ENCODE measurements at places on chromosomes 11 and 22.

GRCh38 chr22:40922484-40923303 is 28.5 kb upstream of the RBX1 start:
- H3K4me1 ChIP-seq, result no peaks in the 10 kb centered on the region
- H3K4me3 ChIP-seq, result no peak overlapping the region
- H3K27ac ChIP-seq, result no peak overlapping the region
- H3K36me3 ChIP-seq, result peaks cover 82% of the 10 kb centered on the region

DNA sequence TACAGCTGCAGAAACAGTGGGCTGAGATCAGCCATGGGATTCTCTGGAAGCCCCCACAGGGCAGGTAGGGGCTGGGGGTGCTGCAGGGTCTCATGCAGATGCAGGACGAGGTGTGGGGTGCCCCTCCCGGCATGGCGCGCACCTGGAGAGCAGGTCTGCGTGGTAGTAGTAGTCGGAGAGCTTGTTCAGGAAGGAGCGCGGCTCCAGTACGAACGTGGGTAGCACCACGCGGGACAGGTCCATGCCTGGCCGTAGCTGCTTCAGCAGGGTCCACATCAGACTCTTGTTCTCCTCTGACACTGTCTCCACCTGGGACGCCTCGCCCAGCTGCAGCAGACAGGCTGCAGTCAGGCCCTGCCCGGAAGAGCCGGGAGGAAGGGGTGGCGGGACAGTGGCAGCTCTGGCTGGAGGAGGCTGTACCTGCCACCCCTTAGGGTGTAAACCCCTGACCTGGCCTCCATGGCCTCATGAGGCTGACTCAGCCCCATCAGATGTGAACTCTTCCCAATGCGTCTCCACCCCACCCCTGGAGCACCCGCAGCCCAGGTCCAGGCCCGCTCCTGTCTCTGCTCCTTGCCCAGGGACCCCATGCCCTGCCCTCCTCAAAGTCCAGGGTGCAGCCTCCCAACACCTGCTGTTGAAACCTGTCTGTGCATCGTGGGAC is 47.0 kb upstream of the CARS1 start:
- H3K27me3 ChIP-seq, result no peaks in the 10 kb centered on the region
- no peak overlapping the region for H3K4me3 ChIP-seq
- no peaks in the 10 kb centered on the region for H3K4me1 ChIP-seq
- DNase-seq, result no peak

- H3K4me3 ChIP-seq, result no peak overlapping the region
- no peak for DNase-seq
- peaks cover 4% of the 10 kb centered on the region for H3K27me3 ChIP-seq
- H3K27ac ChIP-seq, result no peak overlapping the region
- H3K36me3 ChIP-seq, result no peaks in the 10 kb centered on the region
Observed at GRCh38 chr11:2426826-2427521, 17.3 kb downstream of the TRPM5 start.

DNA sequence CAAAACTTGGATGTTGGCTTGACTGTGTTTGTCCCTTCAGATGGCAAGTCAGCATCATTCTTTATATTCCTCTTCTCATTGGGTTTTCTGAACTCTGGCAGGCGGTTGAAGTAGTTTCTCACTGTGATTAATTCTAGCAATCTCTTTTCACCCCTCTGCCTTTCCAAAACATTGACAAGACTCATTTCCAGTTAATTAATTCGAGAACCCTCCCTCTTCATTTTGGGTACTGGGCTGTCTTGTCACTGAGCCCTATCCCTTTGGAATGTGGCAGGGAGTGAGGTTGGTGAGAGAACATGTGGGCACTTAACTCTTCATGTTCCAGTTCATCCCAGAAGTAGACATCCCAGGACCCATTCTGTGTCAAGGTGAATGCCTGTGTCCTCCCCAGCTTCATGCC is 133.0 kb downstream of the WNT7B start:
- peak overlapping the region; percentile 25 for H3K27ac ChIP-seq
- H3K4me3 ChIP-seq, result peak overlapping the region; percentile 2
- DNase-seq, result no peak
- peaks cover 36% of the 10 kb centered on the region for H3K4me1 ChIP-seq
- H3K27me3 ChIP-seq, result no peaks in the 10 kb centered on the region
- H3K36me3 ChIP-seq, result peaks cover 4% of the 10 kb centered on the region

DNA sequence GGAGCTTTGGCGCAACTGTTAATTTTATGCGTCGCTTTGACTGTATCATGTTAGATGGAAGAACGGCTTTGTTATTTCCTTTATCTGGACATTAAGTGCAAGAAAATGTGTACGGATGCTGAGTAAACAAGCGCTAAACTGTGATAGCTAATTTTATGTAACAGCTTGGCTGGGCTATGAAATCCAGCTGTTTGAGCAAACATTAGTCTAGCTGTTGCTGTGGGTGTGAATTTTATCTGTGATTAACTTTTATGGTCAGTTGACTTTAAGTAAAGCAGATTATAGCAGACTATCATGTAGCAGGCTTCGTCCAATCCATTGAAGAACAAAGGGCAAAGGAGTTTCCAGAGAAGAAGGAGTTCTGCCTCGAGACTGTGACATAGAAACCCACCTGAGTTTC is 14.0 kb downstream of the OR8A1 start:
- no peaks in the 10 kb centered on the region for H3K36me3 ChIP-seq
- no peaks in the 10 kb centered on the region for H3K4me1 ChIP-seq
- no peak overlapping the region for H3K4me3 ChIP-seq
- no peaks in the 10 kb centered on the region for H3K27me3 ChIP-seq
- H3K27ac ChIP-seq, result no peak overlapping the region
- no peak for DNase-seq

- H3K36me3 ChIP-seq, result no peaks in the 10 kb centered on the region
- no peaks in the 10 kb centered on the region for H3K27me3 ChIP-seq
- no peak overlapping the region for H3K4me3 ChIP-seq
- H3K4me1 ChIP-seq, result no peaks in the 10 kb centered on the region
- H3K27ac ChIP-seq, result no peak overlapping the region
Observed at GRCh38 chr22:39543095-39543494, 10.5 kb upstream of the RPS19BP1 start.

GRCh38 chr22:42360348-42360747 is 71.9 kb downstream of the NFAM1 start:
- no peak overlapping the region for H3K4me3 ChIP-seq
- no peak overlapping the region for H3K27ac ChIP-seq
- H3K27me3 ChIP-seq, result no peaks in the 10 kb centered on the region
- DNase-seq, result no peak
- H3K36me3 ChIP-seq, result no peaks in the 10 kb centered on the region
